Heart left ventricle (tissue), 16 donors: ENCODE measurements at places on chromosomes 12 and 14. TPM values are rescaled to one million over a fixed set of nuclear protein-coding genes. Genes with fewer than 3 reads are reported as not detected.

The CSRP2 gene
- total RNA-seq, result 16.2 TPM

The SLC2A14 gene
- total RNA-seq, result 0.35 TPM

The ARL1 gene
- 93.7 TPM for total RNA-seq

The E2F7 gene
- 0.04 TPM for total RNA-seq

The GYS2 gene
- total RNA-seq, result not detected

The LRFN5 gene
- total RNA-seq, result 0.38 TPM

DNA sequence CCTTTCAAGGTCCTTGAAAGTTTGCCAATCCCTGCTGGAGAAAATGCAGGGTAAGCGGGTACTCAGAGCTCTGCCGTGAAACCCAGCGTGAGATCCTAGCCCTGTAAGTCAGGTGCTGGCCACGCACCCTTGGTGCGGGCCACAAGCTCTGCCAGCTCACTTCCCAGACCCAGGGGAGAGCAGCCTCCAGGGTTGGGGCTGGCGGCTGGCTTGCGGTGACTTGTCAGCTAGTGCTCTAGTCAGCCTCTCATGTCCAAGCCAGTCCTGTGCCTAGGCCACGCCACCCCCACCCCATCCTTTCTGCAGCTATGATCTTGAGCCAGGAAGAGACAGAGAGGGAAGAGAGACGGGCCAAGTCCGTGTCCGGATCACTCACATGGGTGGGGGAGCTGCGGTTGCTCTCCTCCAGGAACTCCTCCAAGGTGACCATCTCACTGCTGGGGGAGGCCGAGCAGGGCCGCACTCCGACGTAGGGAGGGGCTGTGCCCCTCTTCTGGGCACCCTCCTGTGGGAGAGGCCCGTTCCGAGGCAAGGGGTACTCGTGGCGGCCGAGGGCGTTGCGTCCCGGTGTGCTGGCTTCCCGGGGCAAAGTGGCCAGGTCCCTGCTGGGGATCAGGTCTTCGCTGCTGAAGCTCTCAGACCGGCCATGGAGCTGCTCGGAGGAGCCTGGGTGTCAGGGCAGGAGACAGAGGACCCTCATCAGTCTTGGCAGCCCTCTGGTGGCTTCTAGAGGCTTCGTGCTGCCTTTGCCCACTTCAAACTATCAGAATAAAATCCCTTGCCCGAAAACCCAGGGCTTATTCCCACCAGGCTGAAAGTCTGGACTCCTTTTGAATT is 33.3 kb upstream of the GPR68 start:
- no peak for DNase-seq

- DNase-seq, result no peak
These were observed 6.0 kb upstream of the KRT83 start for GRCh38 chr12:52327052-52327829.

DNA sequence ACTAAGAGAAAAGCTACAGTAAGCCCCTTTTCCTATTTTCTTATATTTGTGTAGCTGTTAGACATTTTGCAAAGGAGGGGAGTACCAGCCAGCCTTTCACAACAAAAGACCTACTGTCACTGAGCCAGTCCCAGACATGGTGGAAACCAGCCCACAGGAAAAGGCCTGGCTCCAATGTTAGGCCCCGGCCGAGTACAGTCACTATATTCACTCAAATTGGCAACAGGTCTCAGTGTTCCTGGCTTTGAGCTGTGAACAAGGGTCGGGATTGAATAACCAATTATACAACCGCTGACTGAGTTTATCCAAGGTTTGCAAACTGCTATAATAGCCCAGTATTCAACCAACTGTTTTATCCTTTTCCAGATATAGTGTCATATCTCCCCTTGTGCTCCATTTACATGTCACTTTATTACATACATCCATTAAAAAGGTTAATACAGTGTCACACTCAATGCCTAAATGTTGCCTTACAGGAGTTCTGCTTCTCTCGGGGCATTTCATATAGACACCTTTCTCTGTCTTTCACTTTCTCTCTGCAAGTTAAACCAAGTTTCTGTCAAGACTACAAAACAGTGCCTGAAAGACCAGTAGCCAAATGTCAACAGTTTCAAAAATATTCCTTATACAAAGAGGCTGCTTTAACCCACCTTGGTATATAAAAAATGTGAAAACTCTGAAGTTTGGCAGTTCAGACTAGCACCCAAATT is 178.1 kb downstream of the SOX5 start:
- peak; percentile 50 for DNase-seq

GRCh38 chr12:8969861-8970411 is 19.4 kb upstream of the KLRG1 start:
- no peak for DNase-seq

- DNase-seq, result no peak
These were observed 33.0 kb downstream of the METAP2 start for GRCh38 chr12:95506707-95507523.

- DNase-seq, result no peak
These were observed 733 bp upstream of the PPFIBP1 start for GRCh38 chr12:27523305-27523641.

DNA sequence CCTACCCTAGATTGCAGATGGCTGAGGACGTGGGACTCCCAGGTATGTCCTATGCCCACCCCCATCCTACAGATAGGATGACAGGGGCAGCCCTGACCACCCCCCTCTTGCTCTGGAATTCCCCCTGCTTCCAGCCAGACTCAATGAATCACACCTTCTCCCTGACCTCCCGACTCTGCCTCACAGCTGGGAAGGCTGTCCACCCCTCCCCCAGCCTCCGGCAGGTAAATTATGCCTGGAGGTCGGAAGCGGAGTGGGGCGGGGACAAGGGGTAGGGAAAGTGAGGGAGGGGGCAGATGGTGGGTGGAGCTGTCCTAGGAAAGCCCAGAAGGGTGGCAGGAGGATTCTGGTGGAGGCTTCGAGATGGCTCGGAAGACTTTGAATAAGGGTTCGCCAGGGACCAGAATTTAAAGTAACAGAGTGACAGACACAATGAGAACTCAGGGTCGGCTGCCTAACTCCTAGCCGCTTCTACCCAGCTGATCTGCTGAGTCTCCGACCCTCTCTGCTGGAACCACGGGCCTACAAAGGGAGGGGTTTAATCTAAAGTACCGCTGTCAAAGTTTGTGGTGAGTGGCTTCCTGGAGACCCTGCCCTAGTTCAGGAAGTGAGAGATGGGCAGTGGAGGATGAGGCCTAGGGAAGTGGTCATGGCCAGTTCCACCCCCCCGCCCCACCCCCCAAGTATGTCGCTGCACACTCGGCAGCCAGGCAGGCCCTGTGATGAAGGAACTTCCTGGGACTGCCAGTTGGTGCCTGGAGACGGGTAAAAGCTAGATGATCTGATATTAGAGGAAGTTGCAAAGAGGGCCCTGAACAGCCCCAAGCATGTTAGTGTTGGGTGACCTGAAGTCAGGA is 4.2 kb downstream of the PLEKHG3 start:
- DNase-seq, result peak; percentile 54

GRCh38 chr12:94566345-94566744 is 84.0 kb downstream of the TMCC3 start:
- DNase-seq, result no peak

GRCh38 chr12:57370696-57371095 is 60.1 kb downstream of the R3HDM2 start:
- DNase-seq, result no peak
